ENCODE measurements at places on chromosomes 16 and 17. TPM values are rescaled to one million over a fixed set of nuclear protein-coding genes. Genes with fewer than 3 reads are reported as not detected.

Gene MT1H
- total RNA-seq, result not detected

Gene RNF222
- total RNA-seq, result not detected

Gene HCFC1R1
- 54.7 TPM for total RNA-seq

Gene OTOP2
- total RNA-seq, result not detected

Gene PRSS21
- total RNA-seq, result not detected

Gene FAM171A2
- 31.1 TPM for total RNA-seq

Gene HAS3
- total RNA-seq, result 0.31 TPM

Gene KCNJ12
- total RNA-seq, result 0.03 TPM

Gene GLTPD2
- not detected for total RNA-seq

Gene NKD1
- 0.14 TPM for total RNA-seq

Gene ELMO3
- total RNA-seq, result 0.48 TPM

Gene TEX14
- total RNA-seq, result 0.19 TPM

Gene CCL14
- not detected for total RNA-seq

Gene TBX6
- total RNA-seq, result not detected

Gene ITGAD
- total RNA-seq, result not detected

Gene DNAAF8
- 5.2 TPM for total RNA-seq

Gene KRTAP2-3
- 0.69 TPM for total RNA-seq

Gene SLC7A5
- total RNA-seq, result 85.2 TPM
